Fibroblast of upper back skin (primary cell): ENCODE measurements at places on chromosomes 2 and 18.

DNA sequence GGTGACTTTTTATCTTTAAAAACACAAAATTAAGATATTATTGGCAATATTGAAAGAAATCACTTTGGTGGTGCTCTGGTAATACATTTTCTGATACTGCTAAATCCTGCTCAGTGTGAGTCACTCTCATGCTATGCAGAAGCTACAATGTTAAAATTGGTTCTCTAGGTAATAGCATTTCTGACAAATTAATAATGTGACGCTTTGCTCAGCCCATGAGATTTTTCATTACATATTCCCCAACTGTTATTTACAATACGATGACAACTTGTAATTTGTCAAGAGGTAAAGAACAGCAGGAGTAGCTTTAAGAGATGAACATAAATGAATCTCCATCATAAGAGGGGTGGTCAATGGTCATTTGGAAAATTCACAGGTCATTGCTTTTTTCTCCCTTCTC lies 573.6 kb downstream of the TMEM182 start:
- no peak for DNase-seq

GRCh38 chr2:207434306-207434705 lies 95.5 kb upstream of the CREB1 start:
- DNase-seq: no peak

DNA sequence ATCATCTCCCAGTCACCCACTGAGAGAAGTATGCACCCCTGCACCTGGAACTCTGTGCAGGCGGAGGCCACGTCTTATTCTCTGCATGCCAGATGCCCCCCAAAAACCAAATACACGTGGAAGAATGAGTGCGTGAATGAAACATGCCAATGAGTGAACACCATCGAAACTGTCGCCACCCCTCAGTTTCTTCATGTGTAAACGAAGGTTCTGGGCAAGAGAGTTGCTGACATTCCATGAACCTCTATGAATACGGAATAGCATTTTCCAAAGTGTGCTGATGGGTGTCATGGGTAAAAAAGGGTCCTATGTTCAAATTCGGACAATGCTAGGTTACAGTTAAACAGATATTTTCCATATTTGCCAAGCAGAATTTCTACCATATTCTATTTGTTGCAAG lies 19.8 kb downstream of the FER1L5 start:
- DNase-seq: no peak

DNA sequence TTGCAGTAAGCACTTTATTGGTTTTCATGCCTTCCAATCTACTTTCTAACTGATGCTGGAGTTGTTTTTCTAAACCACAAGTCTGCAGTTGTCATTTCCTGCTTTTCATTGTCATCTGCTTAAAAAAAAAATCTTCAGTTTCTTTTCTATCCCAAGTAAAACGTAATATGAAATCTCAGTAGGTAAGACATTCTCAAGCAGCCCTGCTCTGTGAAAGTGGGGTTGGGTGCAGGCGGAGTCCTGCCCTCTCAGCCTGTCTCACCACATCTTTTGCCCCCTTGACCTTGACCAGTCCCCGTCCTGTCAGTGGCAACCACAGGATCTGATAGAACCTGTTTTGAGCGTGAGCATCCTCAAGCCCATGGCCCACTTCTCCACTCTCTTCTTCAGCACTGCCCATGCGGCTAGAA lies 80.0 kb upstream of the CPO start:
- no peak for DNase-seq

- DNase-seq: no peak
Measured at GRCh38 chr2:161107265-161107664, 53.0 kb upstream of the TANK start.

GRCh38 chr18:23257686-23258565 lies 122.6 kb downstream of the CABLES1 start:
- peak; percentile 32 for DNase-seq

DNA sequence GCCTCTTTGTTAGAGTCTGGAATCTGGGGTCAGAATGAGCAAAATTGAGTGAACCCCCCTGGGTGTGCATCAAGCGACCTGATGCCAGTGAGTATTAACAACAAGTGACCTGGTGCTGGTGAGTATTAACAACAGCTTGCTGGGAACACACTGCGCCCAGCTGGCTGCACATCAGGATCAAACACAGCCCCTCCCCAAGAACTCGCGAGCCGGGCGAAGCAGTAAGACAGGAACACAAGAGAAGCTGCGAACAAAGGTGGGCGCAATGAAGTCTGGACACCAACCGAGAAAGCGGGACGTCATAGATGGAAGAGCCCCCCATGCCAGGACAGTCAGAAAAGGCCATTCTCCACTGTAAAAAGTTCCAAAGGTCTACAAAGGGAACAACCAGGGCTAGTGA lies 34.3 kb downstream of the CRACDL start:
- no peak for DNase-seq

DNA sequence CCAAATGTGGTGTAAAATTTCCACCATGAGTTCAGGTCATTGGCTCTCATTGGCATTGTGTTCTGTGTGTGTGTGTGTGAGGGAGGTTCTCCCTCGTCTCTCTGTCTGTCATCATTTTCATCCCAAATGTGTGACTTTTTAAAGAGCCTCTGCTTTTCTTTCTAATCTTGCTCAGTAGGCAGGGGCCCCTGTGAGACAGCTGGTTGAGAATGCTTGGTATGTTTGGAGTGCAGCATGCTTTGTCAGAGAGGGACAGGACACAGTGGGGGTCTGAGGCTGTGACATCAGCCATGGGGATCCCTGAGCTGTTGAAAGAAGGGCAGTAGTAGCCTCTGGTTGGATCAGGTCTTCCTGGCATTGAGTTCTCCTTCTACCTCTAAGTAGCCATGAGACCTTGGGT lies 10.6 kb downstream of the PTPRM start:
- peak; percentile 89 for DNase-seq

DNA sequence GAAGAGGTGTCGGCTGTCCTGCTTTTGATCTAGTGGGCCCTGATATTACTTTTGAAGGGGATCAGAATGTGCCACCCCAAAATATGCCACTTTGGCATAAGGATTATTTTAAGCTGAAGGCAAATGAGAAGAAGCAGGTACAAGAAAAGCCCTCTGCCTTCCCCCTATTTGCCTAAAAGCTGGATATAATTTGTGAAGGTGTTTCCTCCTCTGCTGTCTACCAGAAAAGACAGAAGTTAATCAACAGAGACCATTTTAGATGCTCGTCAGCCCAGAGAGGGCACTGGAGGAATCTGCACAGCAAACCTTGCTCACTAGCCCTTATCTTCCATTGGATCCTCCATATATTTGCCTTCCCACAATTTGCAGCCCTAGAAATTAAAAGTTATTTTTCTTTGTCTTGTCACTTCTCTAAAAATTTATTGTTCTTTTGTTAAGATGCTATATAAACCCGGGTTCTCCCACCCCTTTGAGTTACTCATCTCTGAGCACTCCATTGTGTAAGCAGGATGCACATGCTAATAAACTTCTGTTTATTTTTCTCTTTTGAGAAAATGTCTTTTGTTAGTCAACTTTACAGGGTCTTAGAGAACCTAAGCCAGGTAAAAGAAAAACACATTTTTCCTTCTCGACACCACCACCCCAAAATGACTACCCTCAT lies 163.2 kb upstream of the SLC1A4 start:
- DNase-seq: no peak

DNA sequence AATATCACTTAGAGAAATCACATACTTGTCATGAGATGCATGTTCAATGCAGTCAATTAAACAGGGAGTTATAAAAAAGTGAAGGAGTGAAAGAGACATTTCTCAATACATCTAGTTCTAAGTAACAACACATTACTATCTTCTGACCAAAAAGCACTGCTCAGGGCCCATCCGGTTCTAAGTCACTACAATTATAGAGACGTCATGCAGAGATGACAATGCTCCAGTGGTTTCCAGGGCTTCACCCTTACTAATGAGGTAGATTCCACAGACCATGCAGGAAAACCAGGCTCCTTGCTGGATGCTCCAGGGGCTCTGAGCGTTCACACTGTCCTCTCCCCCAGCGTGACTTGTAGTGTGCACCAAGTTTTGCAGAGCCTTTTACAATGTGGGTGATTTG lies 88.0 kb downstream of the FTCDNL1 start:
- DNase-seq: no peak

- DNase-seq: no peak
Measured at GRCh38 chr2:39968037-39968436, 189.0 kb upstream of the THUMPD2 start.

GRCh38 chr2:99757611-99758114 lies 267.8 kb upstream of the REV1 start:
- no peak for DNase-seq

DNA sequence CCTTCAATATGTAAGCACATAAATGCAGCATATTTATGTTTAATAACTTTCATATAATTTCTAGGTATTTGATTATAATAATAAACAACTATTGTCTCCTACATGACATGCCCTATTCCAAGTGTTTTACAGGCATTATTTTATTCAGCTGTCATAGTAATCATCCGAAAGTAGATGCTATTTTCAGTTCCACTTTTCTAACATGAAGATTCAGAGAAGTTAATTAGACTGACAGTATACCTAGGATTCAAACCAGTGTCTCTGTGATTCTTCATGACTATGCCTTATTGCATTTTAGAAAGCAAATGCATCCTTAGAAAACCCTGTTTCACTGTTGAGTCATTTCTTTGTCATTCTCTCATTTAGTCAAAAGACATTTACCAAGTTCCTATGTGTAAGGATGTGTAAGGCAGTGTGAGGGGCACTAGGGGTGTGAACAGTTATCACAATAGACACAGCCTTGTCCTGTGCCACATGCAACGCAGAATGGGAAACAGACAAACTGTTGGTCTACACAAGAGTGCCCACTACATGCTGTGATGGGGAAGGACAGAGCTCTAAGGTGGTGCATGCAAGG lies 79.8 kb downstream of the DTNA start:
- DNase-seq: peak; percentile 17

DNA sequence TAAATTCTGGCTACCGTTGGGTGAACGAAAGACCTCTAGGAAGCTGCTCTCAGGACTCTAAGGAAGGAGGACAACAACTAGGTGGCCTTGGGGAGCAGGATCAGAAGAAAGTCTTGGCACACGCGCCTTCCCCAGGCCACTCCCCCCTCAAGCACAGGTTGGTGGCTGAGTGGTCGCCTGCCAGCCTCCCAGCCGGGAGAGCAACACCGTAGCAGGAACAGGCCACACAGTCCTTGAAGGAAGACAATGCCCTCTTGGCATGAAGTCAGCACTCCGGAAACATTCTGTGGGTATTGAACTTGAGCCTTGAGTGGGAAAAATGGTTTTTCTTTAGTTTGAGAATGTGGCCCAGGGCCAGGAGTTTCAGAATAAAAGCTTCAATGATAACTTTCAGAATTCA lies 87.4 kb upstream of the AGAP1 start:
- DNase-seq: no peak

DNA sequence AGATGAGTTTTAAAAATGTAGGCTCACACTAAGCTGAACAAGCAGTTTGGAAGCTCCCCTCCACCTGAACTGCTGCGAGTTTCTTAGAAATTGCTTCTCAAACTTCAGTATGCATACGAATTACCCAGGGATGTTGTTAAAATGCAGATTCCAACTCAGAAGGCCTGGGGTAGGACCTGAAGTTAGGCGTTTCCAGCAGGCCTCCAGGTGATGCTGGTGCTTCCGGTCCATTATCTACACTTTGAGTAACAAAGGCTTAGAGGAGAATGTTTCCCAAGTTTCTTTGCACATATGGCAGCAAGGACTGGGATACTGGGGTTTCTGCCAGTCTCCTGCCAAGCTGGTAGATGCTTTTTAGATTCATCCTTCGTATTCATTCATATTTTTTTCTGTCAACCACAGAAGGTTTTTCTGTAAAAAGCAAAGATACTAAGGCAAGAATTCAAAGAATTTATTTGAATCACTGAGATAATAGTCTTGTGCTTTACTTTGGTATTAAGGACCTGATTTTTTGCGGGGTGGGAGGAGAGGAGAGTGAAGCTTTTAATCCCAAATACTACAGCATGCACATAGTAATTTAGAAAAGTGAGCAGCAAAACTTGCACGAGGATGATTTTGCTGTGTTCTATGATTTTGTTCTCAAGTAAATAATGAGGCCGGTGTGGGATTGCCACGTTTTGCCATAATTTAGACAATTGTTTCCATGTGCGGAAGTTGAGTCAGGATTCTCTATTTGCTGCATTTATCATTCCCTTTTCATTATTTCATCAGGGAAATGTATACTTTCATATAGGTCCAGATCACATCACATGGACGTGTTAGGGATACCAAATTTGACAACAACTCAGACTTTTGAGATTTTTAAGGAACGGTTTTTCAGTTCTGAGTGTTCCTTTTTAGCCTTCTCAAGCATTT lies 137.6 kb upstream of the SPATS2L start:
- DNase-seq: peak; percentile 69

DNA sequence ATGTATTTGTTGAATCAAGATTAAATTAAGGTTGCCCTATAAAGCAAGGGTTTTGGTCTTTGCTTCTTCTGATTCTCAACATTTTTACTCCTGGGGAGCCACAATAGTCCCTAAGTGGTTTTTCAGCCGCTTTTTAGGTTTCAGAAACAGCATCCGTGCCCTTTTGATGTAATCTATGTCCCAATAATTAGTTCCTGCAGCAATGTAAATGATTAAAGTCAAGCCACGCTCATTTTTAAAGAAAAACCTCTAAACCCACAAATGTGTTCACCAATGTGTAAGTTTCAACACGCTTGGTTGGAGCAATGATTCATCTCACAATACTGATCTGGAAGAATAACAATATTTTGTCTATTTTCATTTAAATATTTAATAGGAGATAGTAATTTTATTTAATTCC lies 5.6 kb downstream of the ARL4C start:
- DNase-seq: no peak

DNA sequence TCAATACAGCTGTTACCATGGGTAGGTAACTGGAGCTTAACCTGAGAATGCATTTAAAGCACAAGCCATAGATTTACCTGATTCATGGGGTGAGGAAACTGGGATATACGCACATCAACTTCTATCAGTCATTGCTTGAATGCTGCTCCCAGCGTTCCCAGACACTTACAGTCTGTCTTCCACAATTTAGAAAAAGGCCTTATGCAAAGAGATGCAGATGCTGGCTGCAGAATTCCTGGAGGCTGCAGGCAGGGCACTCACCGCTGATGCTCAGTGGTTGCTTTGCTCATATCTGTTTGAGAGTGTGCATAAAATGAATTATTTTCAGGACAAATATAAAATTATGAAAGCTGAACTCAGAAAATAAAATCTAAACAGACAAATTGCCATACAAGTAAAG lies 950.7 kb upstream of the PIK3C3 start:
- no peak for DNase-seq

DNA sequence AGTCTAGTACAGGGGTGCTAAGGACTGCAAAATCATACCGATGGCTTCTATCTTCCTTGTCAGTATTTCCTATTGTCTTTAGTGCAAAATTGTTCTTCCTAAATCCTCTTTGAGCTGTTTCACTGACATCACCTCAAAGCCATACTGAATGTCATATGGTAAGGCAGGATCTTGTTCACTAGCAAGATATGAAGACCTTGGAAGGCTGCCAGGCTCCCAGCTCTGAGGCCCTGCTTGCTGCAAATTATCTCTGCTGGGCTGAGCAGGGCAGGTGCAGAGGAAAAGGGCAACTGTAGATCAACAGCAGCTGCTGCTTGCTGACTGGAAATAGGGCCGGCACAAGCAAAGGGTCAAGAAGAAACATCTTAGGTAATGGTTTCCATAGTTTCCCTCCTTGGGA lies 58.2 kb downstream of the PMAIP1 start:
- DNase-seq: peak; percentile 71

GRCh38 chr2:120052597-120052996 lies 39.7 kb downstream of the EPB41L5 start:
- DNase-seq: peak; percentile 35

GRCh38 chr2:164710837-164711765 lies 89.8 kb upstream of the GRB14 start:
- DNase-seq: no peak
